Mucosa of gallbladder (tissue), 1 donor: ENCODE measurements at places on chromosomes 5 and 9. TPM values are rescaled to one million over a fixed set of nuclear protein-coding genes. Genes with fewer than 3 reads are reported as not detected.

- DNase-seq, result no peak
Observed at GRCh38 chr5:115022303-115022702, 147.4 kb downstream of the TRIM36 start.

The ADCY2 gene
- 2.4 TPM for total RNA-seq

DNA sequence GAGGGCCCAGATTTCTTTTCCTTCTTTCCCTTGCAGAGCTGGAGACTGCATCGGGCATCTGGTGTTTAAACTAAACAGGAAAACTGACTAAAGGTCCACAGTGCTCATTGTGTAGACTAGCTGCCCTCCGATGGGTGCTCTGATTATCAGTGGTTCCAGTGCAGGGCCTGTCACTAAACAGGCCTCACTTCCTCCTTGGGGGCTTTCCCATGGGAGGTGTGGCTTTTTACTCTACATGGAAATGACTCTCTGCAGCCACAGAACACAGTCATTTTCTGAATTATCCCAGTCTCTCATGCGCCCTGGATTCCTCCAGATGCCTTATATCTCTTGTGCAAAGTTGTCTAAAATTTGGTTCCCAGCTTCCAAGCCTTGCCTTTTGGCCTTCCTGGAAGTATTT is 199.2 kb downstream of the TRIO start:
- DNase-seq, result no peak

GRCh38 chr5:163565931-163566608 is 60.7 kb downstream of the MAT2B start:
- peak; percentile 10 for DNase-seq

The COL27A1 gene
- 41.1 TPM for total RNA-seq

DNA sequence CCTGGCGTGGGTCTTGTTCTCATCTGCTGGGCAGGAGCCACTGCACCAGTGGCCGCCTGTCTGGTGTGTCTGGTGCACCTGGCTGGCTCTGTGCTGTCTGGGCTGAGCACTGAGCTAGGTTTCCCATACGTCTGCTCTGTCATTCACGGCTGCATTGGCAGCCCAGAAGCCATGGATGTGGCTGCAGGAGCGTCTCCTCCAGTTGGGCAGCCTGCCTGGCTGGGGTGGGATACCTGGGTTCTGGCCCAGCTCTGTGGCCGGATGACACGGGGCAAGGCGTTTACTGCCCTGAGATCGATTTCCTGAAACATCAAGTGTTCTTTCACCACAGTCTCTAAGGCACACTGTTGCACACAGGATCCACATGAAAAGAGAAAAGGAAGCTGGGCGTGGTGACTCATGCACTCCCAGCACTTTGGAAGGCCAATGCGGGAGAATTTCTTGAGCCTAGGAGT is 25.5 kb upstream of the SLC25A51 start:
- no peak for DNase-seq

GRCh38 chr5:15752663-15753285 is 252.8 kb downstream of the FBXL7 start:
- DNase-seq, result peak; percentile 22

GRCh38 chr5:136012041-136012804 is 16.6 kb upstream of the TGFBI start:
- no peak for DNase-seq

- DNase-seq, result no peak
Observed at GRCh38 chr5:1219098-1219767, 5.9 kb upstream of the SLC6A18 start.

The ANKS6 gene
- total RNA-seq, result 22.6 TPM

- DNase-seq, result no peak
Observed at GRCh38 chr9:136676920-136677686, 10.2 kb downstream of the AGPAT2 start.
